ENCODE measurements at places on chromosomes 6 and 20.

DNA sequence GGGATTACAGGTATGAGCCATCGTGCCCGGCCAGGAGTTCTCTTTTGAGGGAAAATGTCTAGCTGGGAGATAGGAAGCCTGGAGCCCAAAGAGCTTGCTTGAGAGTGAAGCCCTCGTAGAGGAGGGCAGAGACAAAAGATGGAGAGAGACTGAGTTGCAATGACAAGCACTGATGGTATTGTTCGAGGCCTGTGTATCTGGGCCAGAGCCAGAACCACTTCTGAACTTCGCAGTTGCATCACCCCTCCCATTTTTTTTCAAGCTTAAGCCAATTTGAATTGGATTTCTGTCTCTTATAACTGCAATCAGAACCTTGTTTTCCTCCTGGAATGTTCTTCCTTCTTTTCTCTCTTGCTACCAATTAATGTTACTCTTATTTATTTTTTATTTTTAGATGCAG is 83.1 kb downstream of the KCNB1 start:
- no peak for DNase-seq

DNA sequence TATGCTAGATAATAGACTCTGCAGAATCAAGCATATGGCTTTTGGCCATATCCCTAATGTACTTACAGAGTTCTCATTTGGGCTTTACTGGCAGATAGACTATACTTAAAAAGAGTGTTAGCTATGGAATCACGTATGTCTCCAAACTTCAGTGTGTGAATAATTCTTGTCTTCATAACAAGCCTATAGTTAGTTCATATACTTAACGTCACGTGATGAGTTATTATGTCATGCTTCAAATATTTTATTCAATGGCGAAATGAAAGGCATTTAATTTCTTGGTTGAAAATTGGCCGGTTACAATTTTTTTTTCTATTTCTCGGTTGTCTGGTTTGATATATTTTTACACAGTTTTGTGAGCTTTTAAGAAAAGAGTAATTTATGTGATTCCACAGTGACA is 62.7 kb downstream of the MEI4 start:
- no peak for DNase-seq

- DNase-seq = no peak
Observed at GRCh38 chr6:143743301-143744166, 65.8 kb downstream of the PHACTR2 start.

DNA sequence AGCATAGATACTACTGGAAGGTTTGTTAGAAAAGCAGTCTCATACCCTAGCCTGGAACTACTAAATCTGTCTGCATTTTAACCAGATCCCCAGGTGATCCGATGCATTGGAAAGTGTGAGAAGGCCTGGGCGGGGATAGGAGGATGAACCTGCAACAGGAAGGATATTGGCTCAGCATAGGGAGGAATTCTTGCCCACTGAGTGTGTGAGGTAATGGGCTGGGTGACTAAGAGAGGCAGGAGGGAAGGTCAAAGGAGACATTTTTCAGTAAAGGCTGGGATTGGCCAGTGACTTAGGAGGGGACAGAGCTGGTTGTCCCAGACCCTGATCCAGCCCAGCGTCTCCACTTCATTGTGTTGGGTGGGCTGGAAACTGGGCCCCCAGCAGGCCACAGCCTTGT is 191.0 kb upstream of the LRFN2 start:
- DNase-seq = no peak

GRCh38 chr6:168906391-168906790 is 347.3 kb downstream of the THBS2 start:
- no peak for DNase-seq

- no peak for DNase-seq
Observed at GRCh38 chr20:43191946-43192863, 2.5 kb upstream of the PTPRT start.

DNA sequence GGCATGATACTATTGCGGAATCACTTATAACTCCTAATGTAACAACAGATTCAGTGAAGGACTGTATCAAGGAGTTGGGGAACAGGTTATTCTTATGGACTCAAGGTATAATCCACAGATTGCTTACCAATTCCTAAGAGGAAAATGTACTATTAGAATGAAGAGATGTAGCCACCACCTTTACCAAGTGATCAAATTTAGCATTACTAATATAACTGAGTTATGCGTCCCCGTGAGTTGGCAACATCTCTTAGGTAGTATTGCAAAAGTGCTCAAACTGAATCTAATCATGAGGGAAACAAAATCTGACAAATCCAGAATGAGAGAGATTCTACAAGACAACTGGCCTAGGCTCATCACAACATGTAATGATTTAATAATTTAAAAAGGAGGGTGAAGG is 777 bp upstream of the SNRNP48 start:
- no peak for DNase-seq

GRCh38 chr6:148790817-148791216 is 44.0 kb downstream of the UST start:
- no peak for DNase-seq

DNA sequence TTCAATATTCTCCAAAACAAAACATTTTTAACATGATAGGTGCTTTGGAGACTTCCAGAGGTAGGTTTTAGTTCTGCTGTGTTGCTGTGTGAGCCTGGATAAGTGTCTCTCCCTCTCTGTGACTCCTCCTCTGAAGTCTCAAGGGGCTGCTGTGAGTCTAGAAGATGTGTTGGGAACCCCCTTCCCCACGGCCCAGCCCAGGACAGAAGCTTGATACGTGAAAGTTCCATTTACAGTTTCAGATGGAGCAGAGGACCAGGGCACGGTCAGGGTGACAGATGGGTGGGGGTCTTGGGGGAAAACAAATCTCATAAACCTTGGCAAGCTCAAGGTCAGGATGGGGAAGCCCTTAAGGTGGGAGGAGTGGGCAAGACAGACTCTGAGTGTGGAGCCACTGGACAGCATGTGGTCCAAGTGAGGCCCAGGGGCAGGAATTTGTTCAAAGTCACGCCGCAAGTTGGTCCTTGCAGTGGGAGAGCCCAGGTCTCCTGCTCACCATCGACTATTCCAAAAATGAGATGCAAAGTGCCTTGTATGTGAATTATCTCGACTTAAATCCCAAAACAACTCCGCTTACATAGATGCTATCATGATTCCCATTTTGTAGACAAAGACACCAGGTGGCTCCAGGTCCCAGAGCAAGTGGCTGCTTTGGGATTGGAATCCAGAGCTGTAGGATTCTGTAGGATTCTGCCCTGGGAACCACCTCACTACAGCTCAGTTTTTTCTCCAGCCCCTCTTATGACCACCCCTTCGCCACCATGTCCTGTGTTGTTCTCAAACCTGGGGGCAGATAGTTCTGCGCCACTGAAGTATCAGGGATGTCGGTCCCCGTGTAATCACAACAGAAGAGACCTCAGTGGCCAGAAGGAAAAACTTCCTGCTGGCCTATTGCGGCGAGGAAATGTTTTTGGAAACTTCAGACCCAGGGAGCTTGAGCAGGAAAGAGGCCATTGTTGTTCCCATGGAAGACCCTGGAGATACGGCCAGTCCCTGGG is 1.9 kb downstream of the TGM2 start:
- DNase-seq = no peak

DNA sequence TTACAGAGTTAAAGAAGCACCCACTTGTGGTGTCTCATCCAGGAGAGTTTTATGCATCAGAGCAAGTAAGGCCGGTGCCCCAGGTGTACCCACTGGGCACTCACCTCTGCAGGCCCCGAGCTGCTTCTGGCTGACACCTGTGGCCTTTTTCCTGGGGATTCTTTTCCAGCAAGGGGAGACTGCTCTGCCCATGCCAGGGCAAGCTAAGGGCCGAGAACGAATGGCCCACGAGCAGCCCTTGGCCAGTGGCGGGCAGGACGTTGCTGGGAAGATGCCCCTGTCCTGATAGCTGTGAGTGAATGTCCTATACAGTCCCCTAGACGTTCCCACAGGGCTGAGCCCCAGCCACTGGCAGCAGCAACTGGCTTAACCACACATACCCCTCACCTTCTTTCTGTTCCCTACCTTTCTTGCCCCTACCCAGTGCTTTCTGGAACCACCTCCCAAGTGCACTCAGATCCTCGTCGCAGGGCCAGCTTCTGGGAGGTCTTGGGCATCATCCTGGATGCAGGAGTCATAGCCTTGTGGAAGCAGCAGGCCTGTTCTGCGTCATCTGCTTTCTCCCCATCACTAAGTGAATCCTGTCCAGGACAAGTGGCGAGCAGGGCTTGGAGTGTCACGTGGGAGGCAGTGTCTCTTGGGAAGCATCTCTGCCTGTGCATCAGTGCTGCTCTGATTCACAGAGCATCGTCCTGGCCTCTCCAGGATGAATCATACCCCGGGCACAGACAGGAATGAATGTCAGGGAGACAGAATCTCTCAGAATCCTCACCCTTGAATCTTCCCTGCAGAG is 32.5 kb downstream of the SYNDIG1 start:
- DNase-seq = no peak

DNA sequence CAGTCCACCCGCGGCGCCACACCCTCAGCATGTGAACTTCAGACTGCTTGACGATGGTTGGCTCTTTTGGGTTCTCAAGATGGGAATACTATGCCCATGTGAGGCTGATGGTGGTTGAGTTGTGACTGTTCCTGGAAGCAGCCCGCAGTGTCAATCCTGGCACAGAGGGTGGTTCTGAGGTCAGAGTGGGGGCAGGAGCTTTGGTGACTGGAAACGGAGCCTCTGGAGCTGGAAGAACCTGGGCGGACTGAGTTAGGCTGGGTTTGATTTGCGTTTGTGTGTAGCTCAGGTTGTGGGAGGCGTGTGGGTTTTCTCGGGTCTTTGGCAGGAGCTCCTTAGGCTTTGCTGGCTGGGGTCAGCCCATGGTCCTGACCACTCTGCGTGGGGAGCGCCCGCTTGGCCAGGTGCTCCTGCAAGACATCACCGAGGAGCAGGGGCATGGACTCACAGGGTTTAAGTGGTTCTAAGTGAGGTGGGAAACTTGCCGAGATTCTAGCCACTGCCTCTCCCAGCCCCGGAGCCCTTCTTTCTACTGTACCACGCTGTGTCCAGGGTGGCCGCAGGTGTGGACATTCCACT is 37.3 kb upstream of the SLC22A1 start:
- DNase-seq = no peak

DNA sequence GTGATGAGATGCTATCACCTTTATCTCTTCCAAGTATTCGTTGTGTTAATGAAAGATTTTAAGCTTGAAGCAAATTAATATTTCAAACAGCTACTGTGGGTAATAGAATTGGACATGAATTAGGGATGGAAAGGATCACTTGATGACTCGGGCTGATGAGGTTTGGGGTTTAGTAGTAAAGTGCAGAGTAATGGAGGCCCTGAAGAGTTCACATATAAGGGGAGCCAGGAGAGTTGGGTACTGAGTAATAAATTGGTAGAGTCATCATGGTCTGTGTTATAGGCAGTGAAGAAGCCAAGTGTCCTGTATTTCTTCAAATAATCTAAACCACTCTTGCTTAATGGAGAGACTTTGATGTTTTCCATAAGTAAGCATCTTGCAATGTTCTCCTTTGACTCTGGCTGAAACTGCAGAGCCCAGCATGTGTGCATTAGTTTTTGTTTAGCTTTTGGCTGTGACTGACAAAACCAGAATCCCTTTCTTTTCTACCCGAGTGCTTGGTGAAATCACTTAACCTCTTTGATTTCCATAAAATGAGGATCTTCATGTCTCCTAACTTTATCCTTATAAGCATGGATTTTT is 57.6 kb downstream of the L3MBTL3 start:
- no peak for DNase-seq

- DNase-seq = peak; percentile 34
Observed at GRCh38 chr20:17836303-17836861, 132.2 kb downstream of the SNX5 start.

- no peak for DNase-seq
Observed at GRCh38 chr6:85114581-85114935, 335.3 kb upstream of the NT5E start.
